Foreskin fibroblast (primary cell): ENCODE measurements at places on chromosomes 4 and X.

- DNase-seq = no peak
Observed at GRCh38 chr4:152464030-152464823, 71.7 kb downstream of the FBXW7 start.

- DNase-seq = no peak
Observed at GRCh38 chr4:174334628-174335027, 50.9 kb downstream of the CEP44 start.

GRCh38 chr4:184281231-184282139 lies 63.8 kb upstream of the ENPP6 start:
- no peak for DNase-seq

DNA sequence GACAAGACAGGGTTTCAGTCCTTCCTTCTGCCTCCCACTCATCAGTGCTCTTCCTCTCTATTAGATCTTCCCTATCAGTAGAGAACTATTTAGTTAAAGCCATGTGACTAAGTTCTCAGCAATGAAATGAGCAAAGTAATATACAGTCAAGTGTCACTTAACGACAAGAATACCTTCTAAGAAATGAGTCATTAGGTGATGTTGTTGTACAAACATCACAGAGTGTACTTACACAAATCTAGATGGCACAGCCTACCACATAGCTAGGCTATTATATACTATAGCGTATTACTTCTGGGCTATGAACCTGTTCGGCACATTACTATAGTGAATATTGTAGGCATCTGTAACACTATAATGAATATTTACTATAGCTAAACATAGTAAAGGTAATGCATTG lies 71.3 kb downstream of the POU4F2 start:
- no peak for DNase-seq

- DNase-seq = no peak
Observed at GRCh38 chr4:109511414-109511813, 48.6 kb upstream of the MCUB start.

DNA sequence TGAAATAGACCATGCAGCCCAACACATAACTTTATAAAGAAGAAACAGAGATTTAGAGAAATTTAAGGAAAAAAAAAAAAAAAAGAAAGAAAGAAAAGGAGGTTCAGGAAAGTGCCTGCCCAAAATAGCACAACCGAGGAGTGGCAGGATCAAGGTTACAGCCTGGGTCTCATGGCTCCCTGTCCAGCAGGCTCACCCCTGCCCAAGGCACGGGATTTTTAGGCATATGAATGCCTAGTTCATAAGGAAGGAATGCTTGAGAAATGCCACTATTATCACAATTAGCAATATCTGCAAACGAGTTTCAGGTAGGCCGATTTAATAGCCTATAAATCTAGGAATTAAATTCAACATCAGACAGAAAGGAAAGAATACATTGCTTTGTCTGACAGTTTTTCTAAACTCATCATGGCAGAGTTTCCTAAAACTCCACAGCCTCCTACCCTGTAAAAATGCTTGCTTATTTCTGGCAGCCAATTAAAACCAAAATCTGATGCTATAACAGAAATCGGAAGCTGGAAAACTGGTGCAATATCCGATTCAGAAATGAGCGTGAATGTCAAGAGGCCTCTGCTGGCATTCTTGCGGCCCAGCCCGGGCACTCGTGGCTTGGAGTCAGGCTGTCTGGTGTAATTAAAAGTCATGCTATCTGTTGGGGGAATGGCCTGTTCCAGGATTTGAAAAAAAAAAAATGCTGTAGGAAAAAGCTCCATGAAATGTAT lies 63.5 kb downstream of the GEMIN8 start:
- DNase-seq = no peak

DNA sequence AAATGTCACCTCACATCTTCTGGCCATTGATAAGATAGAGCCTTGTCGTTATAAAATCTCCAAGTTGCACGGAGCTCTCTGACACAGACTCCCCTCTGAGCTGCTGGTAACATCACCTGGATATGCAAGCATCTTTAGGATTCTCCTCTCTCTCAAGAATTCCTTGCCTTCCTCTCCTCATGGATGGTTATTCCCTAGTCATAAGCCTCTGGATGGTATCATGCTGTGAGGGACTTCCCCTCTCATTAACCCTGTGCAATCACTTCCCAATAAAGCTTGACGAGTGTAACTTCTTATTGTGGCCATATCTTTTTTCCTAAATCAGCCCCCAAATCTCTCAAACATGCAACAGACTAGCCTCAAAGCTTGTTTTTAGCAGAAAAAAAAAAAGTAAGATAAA lies 1057.0 kb upstream of the SLIT2 start:
- no peak for DNase-seq

DNA sequence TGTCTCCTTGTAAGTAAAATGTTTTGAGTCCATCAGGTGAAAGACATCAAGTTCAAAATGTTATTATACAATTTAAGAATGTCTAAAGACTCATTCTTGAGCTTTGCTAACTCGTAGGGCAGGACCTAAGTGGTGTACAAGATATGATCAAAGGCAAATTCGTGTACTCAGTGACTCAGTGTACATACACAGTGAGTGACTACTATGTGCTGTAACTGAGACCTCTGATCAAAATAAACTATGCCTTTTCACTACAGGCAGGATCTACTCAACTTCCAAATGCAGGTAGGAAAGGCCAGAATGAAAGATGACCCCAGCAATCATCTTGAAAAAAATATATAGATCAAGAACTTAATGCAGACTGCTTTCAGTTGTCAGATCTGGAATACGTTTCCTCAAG lies 49.9 kb downstream of the ADGRG2 start:
- DNase-seq = no peak

GRCh38 chr4:69859140-69859685 lies 732 bp downstream of the SULT1E1 start:
- no peak for DNase-seq

DNA sequence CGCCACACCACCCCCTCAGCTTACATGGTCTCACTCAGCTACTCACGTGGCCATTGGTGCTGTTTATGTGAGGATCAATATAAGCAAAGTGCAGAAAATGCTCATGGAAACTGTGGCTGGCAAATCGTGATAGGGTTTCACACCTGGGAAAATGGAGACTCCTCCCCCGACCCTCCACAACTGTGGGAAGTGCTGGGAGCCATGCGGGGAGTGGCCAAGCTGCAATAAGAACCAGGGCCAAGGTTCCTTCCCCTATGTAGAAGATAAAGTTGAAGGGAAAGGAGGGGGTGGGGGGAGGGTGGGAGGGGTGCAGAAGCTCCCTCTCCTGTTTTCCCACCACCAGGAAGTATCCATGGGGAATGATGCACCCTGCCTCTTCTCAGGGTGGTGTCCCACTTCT lies 145.5 kb upstream of the MAMLD1 start:
- DNase-seq = no peak

GRCh38 chrX:39848900-39849299 lies 248.9 kb downstream of the BCOR start:
- peak; percentile 81 for DNase-seq

- DNase-seq = no peak
Observed at GRCh38 chr4:64271601-64272081, 137.6 kb downstream of the TECRL start.

DNA sequence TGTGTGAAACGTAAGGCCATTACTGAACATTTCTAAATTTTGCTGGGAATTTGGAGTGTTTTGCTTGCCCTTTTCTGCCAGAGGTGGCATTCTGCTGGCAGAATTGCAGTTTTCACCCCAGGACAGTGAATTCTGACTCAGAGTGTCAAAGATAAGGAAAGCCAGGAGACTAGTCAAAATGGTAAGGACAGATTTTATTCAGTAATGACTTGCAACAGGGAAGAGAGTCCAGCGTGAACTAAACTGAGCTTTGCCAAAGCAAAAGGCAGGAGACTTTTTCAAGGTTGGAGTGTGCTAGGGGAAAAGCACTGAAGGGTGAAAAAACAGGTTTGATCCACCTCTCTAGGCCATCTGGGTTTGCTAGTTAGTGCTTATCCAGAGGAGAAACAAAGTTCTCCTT lies 19.4 kb downstream of the MRFAP1 start:
- DNase-seq = no peak

DNA sequence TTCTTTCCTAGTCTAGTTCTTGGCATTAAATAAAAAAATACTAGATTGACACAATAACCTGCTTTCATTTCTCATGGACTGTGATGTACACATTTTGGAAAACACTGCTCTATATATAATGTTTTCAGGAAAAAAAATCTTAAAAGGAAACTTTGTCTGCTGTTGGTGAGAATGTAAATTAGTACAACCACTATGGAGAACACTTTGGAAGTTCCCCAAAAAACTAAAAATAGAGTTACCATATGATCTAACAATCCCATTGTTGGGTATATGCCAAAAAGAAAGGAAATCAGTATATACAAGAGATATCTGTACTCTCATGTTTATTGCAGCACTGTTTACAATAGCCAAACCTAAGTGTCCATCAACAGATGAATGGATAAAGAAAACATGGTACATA lies 202.3 kb downstream of the PPP3CA start:
- DNase-seq = no peak
